ENCODE measurements at places on chromosomes 5 and 9. TPM values are rescaled to one million over a fixed set of nuclear protein-coding genes. Genes with fewer than 3 reads are reported as not detected.

DNA sequence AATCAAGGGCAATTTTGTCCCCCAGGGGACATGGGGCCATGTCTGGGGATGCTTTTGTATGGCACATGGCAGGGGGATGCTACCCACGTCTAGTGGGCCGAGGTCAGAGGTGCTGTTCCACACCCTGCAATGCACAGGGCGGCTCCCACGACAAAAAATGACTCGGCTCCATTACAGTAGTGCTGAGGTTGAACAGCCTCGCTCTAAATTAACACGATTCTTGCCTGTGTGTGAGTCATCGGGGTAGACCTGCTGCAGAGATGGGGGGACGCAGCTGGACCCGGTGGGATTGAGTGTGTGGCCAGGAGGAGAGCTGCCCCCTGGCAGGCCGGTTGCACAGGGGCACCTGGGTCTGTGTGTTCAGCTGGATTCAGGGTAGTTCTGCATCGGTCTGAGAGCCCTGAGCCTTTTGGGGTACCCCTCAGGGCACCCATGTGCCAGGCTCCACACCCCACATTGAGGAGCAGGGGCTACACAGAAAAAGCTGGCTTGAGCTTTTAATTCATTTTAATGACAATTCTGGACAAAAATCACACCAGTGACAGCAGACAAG, 20.0 kb upstream of the COL5A1 start:
- no peak for DNase-seq

TSPAN17 gene
- 33.4 TPM for total RNA-seq

GRCh38 chr5:133325864-133326263, 274.1 kb downstream of the HSPA4 start:
- DNase-seq: peak; percentile 29

PLPP1 gene
- 60.1 TPM for total RNA-seq

OR13D1 gene
- not detected for total RNA-seq

DNA sequence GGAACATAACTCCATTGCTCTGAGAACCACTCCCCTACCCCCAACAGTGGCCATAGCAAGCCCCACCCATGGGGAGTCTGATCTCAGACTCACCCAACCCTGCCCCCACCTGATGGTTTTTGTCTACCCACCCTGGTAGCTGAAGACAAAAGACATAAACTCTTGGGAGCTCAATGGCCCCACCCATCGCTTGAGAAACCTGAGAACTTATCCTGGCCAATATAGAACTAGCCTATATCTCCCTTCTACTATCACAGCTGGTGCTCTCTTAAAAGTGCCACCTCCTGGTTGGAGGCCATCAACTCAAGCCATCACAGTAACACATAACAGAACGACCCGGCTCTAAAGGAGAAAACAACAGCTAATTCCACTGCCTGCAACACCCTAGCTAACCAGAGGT, 47.9 kb upstream of the SNAPC3 start:
- no peak for DNase-seq
